K562 (cell line): ENCODE measurements at places on chromosomes 7 and 10.

GRCh38 chr7:28447071-28447470 lies 34.8 kb downstream of the CREB5 start:
- DNase-seq: no peak

GRCh38 chr7:29883462-29884398 lies 77.4 kb downstream of the WIPF3 start:
- DNase-seq: no peak

DNA sequence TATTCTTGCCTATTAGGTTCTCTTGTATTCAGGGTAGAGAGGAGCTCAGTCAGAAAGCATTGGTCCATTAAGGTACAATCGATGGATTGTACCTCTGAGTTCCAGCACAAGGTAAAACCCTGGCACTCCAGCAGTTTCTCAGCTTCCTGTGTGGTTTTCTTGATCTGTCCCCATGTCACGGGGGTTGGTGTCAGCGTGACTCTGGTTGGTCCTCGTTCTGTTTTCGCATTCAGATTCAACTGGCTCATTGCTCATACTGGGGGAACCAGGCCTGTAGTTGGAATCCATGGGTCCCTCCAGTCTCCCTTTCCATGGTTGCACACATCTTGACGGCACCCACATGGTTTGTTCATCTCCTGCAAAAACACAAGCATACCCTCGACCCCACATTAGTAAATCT lies 32.7 kb upstream of the RASGEF1A start:
- DNase-seq: no peak

DNA sequence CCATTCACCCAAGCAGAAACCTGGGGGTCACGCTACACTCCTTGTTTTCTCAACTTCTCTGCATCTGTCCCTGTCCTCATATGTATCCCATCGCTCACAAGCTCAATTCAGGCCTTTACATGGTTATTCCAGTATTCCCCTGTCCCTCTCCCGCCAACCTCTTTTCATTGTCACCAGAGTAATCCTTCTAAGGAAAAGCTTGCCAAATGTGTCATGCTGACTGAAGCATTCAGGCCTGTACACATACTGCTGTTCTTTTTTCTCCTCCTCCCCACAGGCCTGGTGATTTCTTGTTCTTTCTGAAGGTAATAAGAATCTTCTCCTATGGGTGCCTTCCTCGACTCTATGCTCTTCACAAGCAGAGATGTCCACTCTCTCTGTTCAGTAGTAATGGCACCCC lies 282.2 kb downstream of the PHTF2 start:
- DNase-seq: no peak

DNA sequence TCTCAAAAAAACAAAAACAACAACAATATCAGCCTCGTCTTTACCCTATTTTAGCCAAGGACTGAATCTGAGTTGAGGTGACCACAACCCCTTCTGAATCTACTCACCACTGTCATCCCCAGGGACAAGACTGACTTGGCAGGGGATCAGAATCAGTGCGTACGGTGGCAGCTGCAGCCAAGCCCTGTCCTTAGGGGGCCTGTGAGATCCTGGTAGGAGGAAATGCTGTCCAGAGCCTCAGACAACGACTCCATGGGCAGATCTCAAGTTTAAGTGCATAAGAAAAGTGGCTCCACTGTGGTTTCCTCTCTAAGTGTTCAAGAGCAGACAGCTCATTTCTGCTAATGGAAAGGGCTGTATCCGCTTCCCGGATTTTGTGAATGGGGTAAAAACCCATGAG lies 22.4 kb upstream of the CYTH3 start:
- DNase-seq: no peak

- no peak for DNase-seq
These were observed 5.9 kb upstream of the HTR5A start for GRCh38 chr7:155064186-155064585.

- DNase-seq: no peak
These were observed 641.2 kb upstream of the VSTM2A start for GRCh38 chr7:53900856-53901528.

- no peak for DNase-seq
These were observed 41.3 kb upstream of the FAM180A start for GRCh38 chr7:135789956-135790355.

GRCh38 chr7:70044064-70044463 lies 445.8 kb downstream of the AUTS2 start:
- no peak for DNase-seq

DNA sequence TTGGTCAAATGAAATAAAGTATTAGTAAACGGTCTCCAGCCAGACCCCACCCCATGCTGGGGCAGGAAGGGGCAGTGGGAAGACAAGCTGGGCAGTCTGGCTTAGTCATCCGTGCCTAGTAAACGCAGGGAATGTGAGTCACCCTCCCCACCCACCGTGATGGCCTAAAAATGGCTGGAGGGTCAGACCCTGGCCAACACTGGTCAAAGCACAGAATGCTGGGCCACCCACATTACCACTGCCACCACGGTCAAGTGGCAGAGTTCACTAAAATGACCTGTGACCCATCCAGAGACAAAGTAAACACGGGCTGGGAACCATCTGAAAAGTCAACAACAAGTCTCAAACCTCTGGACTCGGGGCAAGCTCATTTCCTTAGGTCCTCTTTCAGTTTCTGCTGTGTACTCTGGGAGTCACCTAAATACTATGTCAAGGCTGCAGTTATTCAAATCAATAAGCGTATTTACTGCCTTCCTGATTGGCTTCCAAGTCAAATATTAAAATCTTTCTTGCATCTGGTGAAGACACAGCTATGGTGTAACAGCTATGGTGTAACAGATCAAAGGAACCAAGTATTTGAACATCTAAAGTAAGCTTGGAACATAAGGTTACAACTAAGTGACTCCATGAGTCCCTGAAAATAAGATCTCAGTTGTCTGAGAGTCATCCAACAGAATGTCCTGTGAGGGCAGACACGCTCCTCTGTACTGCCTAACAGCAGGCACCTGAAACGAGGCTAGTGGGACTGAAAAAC lies 3.0 kb downstream of the ZFAND2A start:
- DNase-seq: no peak

- no peak for DNase-seq
These were observed 730.5 kb downstream of the INHBA start for GRCh38 chr7:40972426-40972825.

- no peak for DNase-seq
These were observed 69.0 kb upstream of the WNT16 start for GRCh38 chr7:121259826-121260225.

DNA sequence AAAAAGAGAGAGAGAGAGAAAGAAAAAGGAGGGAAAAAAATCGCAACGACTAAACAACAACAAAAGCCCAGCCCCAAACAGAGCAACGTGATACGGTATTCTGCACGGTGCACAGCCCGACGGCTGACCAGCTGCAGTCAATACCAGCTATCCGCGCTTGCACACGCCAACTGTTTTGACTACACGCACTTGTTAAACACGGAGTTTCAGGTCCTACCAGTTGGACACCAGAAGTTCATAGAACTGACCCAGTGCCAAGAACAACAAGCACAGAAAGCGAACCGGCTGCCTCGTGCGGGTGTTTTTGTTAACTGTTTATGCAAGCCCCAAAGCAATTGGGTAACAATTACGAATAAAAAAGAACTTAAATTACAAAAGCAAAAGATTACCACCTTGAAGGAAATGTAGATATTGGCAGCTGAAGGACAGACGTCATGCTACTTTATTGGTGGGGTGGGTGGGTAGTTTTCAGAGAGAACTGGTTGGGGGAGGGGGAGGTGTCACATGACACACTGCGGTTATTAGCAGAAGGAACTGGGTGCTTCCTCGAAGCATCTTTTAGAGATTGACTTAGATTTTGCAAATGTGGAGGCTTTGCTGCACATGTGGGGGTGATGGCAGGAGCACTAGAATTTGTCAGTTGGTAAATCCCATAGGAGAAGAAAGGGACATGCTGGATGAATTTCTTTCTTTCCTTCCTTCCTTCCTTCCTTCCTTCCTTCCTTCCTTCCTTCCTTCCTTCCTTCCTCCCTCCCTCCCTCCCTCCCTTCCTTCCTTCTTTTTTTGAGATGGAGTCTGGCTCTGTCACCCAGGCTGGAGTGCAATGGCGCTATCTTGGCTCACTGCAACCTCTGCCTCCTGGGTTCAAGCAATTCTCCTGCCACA lies 110.6 kb upstream of the EFCAB10 start:
- DNase-seq: no peak

DNA sequence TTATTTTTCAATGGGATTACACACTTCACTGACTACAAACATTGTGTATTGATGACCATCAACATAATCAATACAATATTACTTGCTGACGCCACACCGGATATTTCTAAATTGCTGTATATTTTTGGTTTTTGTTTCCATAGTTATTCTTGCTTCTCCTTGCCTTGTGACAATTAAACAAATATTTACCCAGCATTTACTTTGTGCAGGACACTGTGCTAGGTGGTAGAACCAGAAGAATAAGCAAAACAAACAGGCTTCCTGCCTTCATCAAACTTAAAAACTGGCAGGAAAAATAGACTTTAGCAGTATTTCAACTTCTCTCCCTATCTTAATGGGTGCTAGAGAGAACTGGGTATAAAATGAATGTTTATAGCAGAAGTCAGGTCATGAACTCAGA lies 50.6 kb downstream of the ZNF277 start:
- no peak for DNase-seq

GRCh38 chr10:103555325-103555649 lies 61.8 kb downstream of the NEURL1 start:
- no peak for DNase-seq

DNA sequence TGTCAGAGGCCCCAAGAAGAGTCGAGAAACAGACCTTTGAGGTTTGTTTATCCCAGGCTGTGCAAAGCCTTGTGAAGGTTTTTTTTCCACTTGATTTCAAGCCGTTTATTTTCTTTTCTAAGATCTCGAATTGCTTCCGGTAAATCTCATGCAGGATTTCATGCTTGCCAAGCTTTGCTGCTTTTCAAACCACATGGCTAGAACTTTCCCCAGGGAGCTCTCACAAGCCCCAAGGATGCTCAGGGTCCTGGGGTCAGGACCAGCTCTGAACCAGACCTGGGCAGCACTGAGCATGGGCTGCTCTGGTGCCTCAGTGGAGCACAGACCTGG lies 48.0 kb upstream of the AQP1 start:
- no peak for DNase-seq

- DNase-seq: no peak
These were observed 1.4 kb downstream of the RPS24 start for GRCh38 chr10:78035025-78035424.

- DNase-seq: no peak
These were observed 81.6 kb downstream of the ARMH3 start for GRCh38 chr10:101974091-101974971.

DNA sequence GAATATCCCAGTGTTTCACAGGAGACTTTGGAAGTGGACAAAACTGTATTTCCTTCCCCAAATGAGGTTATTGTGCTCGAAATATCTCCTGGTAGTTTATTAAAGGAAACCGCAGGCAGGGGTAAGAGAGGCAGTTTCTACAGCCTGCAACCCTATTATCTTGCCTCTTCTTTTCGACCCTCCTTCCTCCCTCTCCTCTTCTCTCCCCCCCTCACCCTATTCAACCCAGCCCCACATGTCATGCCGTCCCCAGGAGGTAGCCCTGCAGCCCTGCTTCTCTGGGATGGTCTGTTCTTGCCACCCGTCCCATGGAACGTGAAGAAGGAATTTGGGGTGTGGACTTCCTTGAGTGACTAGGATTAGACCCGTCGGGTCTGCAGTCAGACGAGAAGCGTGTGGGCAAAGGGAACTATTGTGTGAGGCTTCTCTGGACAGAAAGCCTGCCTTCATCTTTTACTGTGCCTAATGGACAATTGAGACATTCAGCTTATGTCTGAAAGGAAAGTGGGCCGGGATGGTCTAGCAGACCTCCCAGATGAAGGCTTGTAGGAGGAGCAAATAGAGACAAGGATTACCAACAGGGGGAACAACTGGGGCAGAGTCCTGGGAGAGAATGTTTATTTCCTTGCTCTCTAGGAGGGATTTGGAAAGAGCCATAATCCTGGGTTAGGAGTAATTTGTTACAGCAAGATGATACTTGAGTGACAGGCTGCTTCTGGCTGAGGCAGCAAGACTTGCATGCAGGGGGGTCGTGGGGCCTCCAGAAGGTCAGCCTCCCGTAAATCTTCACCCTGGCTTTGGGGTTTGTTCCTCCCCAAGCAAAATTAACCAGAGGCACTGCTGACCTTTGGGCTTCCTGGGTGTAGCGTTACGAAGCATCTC lies 77.8 kb downstream of the TCF7L2 start:
- no peak for DNase-seq

DNA sequence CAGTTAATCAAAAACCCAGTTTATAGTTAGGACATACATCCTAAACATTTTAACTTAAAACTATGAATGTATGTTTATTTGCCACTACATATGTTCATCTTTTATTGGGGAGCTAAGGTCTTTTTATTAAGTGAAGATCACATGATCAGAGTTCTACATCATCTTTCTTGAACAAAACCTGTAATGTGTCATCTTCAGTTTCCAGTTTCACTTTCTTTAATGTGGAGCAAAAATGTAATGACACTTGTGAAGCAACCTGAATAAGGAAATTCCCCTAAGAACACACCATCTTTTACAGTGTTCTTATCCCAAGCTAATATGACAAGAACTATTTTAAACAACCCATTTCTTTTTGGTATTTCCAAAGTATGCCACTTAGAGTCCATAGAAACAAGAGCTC lies 166.7 kb upstream of the BET1 start:
- no peak for DNase-seq

DNA sequence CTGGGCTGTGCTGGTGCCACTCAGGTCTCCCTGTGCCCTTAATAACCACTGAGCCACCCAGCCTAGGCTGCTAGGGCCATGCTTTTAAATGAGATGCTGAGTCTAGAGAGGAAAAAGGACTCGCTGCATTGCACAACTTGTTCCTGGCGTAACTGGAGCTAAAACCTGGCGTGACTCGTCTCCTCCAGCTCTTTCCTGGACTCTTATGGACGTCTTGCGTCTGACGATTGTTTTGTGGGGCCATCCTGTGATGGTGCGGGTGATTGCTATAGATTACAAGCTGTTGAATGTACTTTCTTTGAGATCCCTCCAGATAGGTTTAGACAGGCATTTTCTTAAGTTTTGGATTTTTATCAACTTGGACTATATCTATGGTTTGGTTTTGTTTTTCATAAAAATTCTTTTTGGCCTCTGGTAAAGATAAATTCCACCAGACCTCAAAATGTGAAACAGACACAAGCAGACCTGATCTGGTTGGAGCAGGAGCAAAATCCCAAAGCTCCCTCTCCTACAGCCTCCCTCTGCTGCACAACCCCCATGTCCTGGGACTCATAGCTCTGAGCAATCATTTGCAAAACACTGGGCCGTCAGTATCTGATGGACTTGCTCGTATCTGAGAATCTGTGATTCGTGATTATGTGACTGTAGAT lies 230.3 kb downstream of the ARHGAP12 start:
- DNase-seq: no peak

- no peak for DNase-seq
These were observed 56.7 kb downstream of the ANKRD7 start for GRCh38 chr7:118281196-118281595.

DNA sequence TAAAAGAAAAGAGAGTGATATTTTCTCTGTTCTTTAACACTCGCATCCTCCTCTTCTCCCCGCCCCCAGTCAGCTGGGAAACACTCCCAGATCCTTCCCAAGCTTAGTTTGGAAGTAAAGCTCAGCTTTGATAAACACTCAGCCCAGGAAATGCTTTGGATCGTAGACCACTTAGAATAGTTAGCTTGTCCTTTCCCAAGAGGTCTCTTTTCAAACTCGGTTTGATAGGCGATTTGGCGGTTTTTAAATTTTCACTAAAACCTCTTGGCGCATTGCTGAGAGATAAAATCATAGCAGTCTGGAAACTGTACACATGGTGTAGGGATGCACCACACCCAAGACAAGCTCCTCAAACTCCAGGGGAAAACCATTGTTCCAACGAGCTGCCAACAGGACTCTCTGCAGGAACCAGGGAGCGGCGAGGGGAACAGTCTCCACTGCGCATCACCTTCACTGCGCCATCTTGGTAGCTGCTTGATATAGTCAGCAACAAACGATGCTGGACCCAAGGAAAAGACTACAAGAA lies 22.3 kb downstream of the SMURF1 start:
- DNase-seq: no peak
